ENCODE measurements at places on chromosomes 4 and X.

- no peak for DNase-seq
These were observed 92.3 kb downstream of the PSAPL1 start for GRCh38 chr4:7342223-7343080.

GRCh38 chr4:184953421-184953945, 64.8 kb upstream of the HELT start:
- no peak for DNase-seq

GRCh38 chrX:45445745-45446412, 245.2 kb upstream of the DIPK2B start:
- no peak for DNase-seq

GRCh38 chr4:89119836-89120235, 8.5 kb downstream of the TIGD2 start:
- DNase-seq = no peak

- DNase-seq = peak; percentile 38
These were observed 331.1 kb downstream of the ADGRL3 start for GRCh38 chr4:61531188-61531587.

GRCh38 chr4:140568507-140569306, at the start of gene UCP1:
Gene UCP1 (minus strand): TSS chr4:140568961. CDS start chr4:140568729, 232 bp downstream.
- DNase-seq = peak; percentile 23

GRCh38 chrX:1883772-1884171, 268.9 kb downstream of the ASMT start:
- DNase-seq = no peak

GRCh38 chr4:53088152-53088551, 226.0 kb downstream of the RASL11B start:
- no peak for DNase-seq

GRCh38 chrX:35711281-35711680, 86.9 kb upstream of the MAGEB16 start:
- no peak for DNase-seq
